Activated effector memory CD4-positive, alpha-beta T cell treated with anti-CD3 and anti-CD28 coated beads, Interleukin-2, amount 50 U/mL, for 16 hours (primary cell): ENCODE measurements at places on chromosomes 11 and 22.

GRCh38 chr11:69157156-69157821 lies 1.6 kb downstream of the SMIM38 start:
- DNase-seq, result no peak

- DNase-seq, result no peak
Measured at GRCh38 chr11:35688023-35688422, 25.4 kb downstream of the TRIM44 start.

DNA sequence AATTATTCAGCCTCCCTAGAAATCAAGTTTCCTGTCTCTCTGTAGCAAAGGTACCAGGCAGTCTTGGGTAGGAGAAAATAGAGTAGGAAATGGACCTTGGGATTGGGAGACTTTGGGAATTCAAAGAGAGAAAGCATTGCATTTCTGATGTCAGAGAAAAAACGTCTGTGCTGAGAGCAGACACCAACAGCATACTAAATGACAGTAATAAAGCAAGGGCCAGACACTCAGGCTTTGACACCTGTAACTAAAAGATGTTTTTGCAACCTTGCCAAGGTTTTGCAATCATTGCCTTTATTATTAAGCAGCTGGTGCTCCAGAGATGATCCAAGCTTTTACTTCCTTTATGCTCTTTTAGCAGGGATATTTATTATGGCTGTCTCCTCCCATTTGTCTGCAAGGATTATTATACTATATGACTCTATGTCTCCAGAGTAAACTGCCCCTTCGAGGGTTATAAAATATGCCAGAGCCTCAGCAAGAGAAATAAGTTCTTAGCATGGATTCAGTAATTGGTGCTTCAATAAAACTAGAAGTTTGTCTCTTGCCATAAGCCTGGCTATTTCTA lies 85.2 kb upstream of the GRAMD1B start:
- DNase-seq, result no peak

GRCh38 chr22:40202225-40202944 lies 24.7 kb downstream of the TNRC6B start:
- DNase-seq, result no peak

- DNase-seq, result no peak
Measured at GRCh38 chr22:38062791-38063190, 5.6 kb downstream of the PICK1 start.

DNA sequence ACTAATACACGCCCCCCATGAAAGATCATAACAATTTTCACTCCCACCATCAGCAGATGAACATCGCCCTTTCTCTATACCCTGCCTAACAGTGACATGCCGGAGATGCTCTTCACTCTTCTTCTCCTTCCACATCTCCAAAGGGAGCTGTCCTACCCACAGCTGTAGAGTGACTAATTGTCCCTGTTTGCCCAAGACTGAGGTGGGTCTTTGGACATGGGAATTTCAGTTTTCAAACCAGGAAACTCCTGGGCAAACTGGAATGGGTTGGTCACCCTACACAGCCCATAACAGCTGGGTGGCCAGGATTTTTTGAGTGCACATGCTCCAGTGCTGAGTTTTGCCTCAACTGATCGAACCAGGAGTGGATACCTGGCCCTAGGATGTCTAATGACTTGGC lies 90.6 kb upstream of the TIMP3 start:
- no peak for DNase-seq

DNA sequence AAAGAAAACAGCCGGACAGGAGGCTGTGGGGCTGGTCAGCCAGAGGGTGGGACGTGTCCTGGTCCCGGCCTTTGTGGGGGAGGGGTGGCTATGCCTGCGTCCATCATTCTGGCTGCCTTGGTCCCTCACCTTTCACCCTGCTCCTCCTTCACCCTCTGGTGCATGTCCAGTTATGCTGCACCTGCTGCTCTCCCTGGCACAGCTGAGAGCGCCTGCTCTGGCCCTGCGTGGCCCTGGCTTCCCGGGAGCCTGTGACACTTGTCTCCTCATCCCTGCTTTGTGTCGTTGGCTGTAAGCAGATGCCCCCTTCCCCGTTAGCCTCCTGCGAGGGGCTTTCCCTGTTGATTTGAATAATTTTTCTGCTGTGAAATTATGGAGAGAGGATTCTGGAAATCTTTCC lies 16.6 kb downstream of the PHRF1 start:
- DNase-seq, result no peak

GRCh38 chr11:115083144-115083806 lies 404.9 kb downstream of the NXPE2 start:
- no peak for DNase-seq
